Cardiac fibroblast (primary cell): ENCODE measurements at places on chromosomes 2 and 18.
A peak's percentile ranks its signal among the peaks of the same experiment; 100 is the strongest.

DNA sequence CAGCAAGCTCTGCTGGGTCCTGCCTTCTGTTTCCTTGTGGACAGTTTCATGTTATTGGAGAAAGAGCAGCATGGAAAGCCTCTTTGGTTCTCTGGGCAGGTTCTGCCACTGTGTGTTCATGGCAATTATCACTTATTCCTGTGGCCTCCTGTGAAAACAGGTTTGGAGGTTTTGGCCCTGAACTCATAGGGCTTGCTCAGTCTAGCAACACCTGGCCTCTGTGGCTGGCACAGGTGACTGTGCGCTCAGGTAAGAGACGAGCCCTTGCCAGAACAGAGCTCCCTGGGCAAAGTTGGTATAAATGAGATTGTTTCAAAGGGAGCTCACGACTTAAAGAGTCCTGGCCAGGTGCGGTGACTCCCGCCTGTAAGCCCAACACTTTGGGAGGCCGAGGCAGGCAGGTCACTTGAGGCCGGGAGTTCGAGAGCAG is 5.7 kb downstream of the CEP68 start:
- no peak for DNase-seq

DNA sequence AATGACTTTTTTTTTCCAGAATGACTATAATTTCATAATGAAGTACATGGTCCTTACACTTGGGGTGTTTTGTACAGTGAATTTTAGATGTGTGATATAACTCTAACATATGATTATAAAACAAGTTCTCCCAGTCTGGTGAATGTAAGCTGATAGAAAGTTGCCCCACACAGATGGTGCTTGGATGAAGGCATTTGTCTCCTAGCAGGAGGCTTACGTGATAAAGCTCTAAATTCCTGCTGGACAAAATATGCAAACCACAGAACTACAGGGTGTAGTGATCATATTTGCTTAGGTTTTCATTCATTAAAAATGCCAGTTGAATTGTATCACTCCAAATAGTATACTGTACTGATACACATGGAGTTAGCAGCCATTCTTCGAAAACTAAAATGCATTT is 85.5 kb downstream of the DSC3 start:
- no peak for DNase-seq

- DNase-seq: no peak
Observed at GRCh38 chr2:134280726-134281125, 26.9 kb downstream of the MGAT5 start.

- no peak for DNase-seq
Observed at GRCh38 chr2:40454321-40454720, 2.4 kb upstream of the SLC8A1 start.

GRCh38 chr2:98822301-98823164 is 91.6 kb upstream of the MGAT4A start:
- no peak for DNase-seq

DNA sequence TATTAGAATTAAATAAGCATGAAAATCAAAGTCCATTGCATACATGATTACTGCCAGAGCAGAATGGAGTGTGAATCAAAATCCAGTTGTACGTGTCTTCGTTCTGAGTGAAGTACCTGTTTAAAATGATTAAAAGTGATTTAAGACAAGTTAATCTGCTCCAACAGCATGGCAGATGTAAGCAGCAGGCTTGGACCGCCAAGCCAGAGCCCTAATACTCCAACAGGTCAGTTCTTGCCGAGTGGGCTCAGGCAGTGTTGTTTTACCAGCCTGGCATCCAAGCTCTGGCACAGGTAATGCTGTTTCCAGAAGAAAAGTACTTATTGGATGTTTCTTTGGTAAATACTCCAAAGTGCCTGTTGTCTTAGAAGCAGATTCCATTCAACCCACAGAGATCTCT is 171.4 kb upstream of the EPAS1 start:
- no peak for DNase-seq

GRCh38 chr2:20044778-20045177 is 6.7 kb downstream of the LAPTM4A start:
- DNase-seq: no peak

DNA sequence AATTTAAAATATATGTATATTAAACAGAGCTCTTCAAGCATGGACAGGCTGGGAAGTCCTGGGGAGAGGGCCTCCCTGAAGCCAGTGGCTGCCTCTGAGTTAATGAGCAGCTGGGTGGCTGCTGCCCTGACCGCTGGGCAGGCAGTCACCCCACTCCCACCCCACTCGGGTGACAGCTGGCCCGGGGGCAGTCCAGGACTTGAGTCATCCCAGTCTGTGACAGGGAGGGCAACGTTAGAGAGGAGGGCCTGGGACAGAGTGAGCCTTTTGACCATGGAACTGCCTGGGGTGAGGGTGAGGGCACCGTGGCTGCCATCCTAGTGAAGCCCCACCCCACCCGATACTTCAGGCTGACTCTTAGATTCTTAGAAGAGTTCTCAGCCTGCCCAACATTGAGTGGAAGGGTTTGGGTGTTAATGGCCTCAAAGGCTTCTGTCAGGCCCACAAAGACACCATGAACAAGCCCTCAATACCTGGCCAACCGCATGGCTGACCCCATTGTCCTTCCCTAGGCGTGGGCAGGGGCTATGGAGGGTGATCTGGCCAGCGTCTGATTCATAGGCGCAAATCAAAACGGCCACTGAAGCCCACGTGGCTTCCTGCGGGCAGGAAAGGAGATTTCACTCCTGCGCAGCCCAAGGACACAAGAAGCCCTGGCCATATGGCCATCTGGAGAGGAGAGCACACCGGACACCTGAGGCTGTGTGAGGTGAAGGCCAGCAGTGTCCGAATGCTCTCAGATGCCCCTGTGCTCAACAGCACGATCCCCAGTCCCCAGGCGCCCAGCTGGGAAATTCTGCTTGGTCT is 47.5 kb downstream of the MRPS5 start:
- DNase-seq: no peak

- peak; percentile 26 for DNase-seq
Observed at GRCh38 chr18:44848644-44849335, 168.1 kb downstream of the SETBP1 start.

GRCh38 chr2:143937723-143938350 is 582.1 kb downstream of the ZEB2 start:
- peak; percentile 11 for DNase-seq

DNA sequence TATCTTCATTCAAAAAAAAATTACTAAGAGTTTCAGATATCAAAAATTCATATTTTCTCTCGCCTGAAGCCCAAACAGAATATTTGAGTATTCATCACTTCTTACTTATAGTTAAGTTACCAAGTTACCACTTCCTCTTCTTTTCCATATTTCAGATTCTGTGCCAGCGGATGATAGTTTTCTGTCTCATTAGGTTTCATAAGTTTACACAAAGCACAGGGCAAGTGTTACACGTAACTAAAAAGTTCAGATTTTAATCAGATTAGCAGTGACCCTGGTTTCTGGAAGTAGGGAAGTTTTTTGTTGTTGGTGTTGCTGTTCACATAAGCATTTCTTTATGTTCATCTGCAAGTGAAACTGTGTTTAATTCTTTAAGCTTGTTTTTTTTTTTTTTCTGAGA is 10.2 kb downstream of the AFTPH start:
- no peak for DNase-seq

GRCh38 chr2:159684796-159685195 is 27.5 kb upstream of the MARCHF7 start:
- DNase-seq: peak; percentile 82

- DNase-seq: no peak
Observed at GRCh38 chr2:96542357-96542977, 5.9 kb downstream of the ARID5A start.

DNA sequence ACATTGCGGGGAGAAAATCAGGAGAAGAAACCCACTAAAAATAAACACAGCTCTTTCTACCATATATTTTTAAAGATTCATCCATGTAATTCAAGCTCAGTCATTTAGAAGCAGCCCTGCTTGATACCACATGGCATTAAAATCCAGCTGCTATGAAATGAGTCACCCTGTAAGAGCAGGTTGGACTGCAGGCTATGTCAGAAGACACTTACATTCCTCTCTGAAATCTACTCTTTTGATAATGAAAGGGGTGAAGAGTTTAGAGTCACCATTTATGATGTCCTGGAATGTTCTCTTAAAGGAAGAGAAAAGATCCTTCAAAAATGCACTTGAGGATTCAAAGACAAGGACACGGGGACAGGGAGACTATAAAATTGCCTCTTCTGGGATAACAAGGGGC is 100.6 kb upstream of the APCDD1 start:
- peak; percentile 64 for DNase-seq

DNA sequence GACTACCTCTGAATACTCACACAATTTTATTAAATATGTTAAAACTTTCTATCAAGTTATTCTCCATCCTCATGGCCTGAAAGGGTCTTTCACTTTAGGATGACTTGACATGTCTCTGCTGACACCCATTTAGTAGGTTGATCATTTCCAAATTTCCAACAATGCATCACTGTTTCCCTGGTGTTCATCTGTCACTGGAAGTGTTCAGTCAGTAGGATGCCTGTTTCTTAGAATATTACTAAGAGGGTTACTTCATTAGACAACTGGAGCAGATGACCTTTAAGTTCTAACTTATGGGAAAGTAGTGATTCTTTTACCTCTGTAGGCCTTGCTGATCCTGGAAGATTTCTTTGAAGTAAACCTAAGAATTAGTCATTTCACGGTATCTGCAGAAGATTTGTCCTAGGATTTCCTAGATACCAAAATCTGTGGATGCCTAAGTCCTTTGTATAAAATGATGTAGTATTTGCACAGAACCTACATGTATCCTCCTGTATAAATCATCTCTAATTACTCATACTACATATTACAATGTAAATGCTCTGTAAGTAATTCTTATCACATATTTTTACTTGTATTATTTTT is 77.7 kb downstream of the MAP3K20 start:
- no peak for DNase-seq

GRCh38 chr2:19228181-19228593 is 130.2 kb downstream of the OSR1 start:
- DNase-seq: no peak

GRCh38 chr2:207619764-207620203 is 5.4 kb downstream of the METTL21A start:
- no peak for DNase-seq

DNA sequence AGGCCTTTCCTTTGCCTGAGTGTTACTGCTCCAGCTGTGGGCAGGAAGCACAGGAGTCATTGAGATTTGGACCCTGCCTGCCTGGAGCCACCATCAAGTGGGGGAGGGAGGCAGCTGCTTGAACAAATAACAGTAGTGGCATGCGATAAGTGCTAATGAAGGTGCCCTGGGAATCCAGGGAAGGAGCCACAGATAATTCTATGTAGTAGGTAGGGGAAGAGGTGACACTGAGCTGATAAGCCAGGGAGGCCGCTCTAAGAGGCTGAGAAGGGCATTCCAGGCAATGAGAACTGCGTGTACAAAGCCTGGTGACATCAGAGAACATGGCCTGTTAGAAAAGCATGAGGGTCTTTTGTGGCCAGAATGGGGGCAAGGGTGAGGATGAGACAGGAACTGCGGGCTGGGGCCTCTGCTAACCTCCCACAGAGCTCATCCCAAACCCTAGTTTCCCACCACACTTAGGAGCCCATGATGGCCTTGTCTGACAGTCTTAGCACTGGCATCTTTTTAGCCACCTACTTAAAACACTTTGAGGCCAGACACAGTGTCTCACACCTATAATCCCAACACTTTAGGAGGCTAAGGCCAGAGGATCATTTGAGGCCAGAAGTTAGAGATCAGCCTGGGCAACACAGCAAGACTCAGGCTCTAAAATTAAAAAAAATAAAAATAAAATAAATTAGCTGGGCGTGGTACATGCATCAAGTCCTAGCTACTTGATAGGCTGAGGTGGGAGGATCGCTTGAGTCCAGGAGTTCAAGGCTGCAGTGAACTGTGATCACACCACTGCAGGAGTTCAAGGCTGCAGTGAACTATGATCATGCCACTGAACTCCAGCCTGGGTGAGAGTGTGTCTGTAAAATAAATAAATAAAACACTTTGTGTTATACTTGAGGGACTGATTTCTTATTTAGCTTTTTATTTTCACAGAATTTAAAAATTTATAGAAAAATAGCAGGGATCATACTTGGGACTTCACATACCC is 58.9 kb downstream of the TET3 start:
- no peak for DNase-seq

GRCh38 chr2:219280651-219281050 is 1.5 kb downstream of the DNAJB2 start:
- DNase-seq: no peak

DNA sequence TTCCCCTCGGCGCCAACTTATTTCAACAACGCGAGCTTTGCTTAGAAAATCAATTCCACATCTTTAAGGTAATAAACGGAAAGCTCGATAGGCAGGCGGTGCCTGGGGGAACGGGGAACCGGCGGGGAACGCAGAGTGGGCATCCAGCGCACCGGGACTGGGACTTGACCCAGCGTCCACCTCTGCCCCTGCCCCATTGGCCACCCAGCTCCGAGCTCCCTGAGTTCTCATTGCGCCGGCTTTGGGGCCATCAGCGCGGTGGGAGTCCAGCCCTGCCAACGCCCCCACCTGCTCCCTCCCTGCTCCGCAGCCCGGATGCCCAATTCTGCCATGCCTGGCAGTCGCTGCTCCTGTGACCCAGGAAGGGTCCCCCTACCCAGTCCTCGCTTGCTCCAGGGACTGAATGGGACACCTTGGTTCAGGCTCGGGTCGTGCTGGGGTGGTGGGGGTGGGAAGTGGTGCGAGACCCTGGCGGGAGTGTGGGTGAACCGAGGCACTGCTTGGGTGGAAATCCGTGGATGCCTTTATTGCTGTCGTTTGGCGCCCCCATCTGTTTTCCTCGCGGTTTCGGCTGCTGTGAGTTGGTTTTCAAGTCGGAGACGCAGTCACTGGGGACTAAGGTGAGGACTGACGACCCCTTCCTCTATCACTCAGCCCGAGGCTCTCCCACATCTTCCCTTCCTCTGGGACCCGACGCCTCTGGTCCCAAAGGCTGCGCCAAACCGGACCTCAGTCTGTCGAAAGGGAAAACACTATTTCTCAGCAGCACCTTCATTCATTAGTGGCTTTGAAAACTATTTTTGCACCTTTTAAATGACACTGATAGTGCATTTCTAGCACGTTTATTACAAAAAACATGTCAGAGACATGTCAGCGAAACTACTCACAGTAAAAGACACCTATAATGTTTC is 2.4 kb upstream of the EVX2 start:
- DNase-seq: peak; percentile 38

DNA sequence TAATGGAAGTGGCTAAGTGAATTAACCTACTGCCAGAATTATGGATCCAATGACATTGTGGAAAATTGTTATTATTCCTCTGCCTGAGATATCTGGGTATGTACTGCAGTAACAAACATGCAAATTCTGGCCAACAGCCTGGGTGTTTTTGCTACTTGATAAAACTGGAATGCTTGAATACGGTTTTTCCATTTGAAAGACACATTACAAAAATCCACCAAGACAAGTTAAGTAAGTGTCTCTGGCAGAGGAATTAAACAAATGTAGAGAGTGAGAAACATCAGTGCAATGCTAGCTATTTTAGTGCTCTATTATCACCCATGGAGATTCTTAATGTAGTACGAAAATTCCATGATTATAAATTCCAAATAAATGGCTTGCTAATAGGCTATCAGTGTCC is 312.4 kb upstream of the MEIS1 start:
- no peak for DNase-seq

GRCh38 chr2:28366149-28366495 is 26.5 kb upstream of the FOSL2 start:
- DNase-seq: no peak

GRCh38 chr2:28621172-28622100 is 125.6 kb downstream of the PLB1 start:
- peak; percentile 98 for DNase-seq
